T-cell (primary cell): ENCODE measurements at places on chromosomes 12 and 14.

- no peak for DNase-seq
Observed at GRCh38 chr12:57148469-57149244, 1.2 kb upstream of the LRP1-AS start.

- DNase-seq = no peak
Observed at GRCh38 chr12:48938805-48939204, 13.5 kb upstream of the FKBP11 start.

- DNase-seq = no peak
Observed at GRCh38 chr14:40053416-40053815, 621.2 kb upstream of the FBXO33 start.

DNA sequence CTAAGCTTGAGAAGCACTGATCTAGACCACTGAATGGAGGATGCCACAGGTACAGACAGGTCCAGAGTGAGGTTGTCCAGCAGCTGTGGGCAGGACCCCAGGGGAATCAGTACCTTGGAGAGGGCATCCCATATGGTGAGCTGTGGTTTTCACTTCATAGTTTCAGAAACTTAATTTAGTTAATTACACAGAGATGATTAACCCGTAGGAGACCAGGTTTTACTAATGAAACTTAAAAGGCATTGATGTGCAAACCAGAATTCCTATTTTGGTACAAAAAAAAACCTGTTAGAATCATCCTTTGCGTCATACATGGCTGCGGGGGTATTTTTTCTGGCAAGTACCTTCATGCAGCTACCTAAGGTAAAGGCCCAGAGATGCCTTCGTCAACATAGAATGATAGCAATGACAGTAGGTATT is 159.3 kb downstream of the DACT1 start:
- DNase-seq = no peak

DNA sequence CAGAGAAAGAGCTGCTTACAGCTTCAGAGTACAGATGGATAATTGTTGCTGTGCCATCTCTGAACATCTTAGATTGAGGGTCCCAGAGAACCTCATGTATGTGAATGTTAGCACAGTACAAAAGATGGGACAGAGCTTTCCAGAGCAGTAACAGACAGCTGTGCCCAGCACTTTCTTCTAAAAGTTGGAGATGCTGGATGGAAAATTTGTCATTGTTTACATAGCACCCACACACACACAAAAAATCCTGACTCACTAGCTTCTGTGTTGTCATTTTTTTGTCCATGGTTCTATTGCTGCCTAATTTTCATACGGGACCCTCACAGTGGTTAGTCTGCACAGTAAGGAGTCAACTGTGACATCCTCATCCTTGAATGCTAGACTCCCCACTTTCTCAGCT is 374.7 kb downstream of the DIO2 start:
- no peak for DNase-seq

DNA sequence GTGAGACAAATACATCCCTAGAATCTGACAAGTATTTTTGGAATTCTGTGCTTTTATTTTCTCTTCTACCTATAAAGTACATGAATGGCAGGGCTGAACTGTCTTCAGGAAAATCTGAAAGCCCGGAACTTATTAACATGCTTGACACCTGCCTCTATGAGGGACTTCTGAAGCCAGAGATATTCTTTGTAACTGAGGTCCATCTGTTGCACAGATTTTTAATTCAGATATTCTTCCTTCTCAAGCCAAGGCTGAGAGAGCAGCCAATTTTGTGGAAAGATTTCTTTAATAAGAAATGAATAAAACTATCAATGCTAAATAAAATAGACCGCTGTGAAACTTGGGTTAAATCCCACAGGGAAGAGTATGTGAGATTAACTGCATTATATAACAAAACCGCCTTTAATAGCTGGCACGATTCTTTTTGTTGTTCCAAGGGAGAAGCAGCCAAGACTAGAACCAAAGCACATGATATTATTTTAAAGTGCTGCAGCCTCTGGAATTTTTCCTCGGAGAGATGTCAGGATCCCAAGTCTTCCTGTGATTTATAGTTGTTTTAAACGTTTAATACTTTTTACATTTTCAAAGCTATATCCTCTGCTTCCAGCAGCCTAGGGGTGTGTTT is 148.9 kb downstream of the CRADD start:
- DNase-seq = no peak

DNA sequence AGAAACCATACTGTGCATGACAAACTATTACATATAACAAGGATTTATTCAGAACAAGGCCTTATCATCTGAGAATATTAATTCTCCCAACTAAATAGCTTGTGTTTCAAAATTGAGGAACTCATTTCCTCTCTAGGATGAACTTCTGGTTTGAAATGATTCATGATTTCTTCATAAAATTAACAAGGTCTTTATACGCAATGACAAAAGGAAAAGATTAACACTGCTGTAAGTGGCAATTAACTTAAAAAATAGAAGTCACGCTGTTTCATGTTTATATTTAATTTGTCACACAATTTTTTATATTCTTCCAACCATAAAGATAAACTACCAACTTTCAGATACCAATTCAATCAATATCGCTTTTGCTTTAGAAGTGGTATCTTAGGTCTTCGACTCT is 80.8 kb downstream of the GRIP1 start:
- DNase-seq = no peak

DNA sequence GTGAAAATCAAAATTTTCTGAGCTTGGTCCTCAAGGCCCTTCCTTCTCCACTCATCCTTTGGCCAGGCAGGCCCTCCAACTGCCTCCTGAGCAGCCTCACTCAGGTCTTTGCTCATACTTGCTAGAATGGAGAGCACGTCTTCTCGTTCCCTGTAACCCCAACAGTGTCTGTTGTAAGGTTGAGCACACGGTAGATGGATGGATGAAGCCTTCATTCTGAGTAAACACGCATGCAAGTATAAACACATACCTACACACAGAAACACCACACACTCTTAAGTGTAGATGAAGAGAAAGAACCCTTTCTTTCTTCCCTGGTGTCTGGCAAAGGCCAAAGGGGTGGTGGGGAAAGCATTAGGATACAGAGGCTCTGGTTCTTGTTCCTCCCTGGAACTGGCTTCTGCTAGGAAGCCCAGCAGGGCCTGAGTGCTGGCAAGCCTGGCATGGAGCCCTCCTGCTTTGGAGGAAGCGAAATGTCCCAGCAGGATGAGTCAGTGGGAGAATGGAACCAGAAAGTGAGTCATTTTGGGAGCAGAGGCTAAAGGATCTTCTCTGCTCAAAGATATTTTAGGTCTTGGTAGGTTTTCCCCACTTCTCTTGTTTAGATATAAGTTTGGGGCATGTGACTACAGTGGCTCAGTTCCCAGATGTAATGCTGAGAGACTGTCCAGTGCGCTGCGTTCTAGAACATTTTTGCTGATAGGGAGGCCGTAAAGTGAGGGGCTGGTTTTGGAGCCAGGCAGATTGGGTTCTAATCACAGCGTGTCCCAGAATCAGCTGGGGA is 127.4 kb downstream of the CACNA1C start:
- DNase-seq = no peak

DNA sequence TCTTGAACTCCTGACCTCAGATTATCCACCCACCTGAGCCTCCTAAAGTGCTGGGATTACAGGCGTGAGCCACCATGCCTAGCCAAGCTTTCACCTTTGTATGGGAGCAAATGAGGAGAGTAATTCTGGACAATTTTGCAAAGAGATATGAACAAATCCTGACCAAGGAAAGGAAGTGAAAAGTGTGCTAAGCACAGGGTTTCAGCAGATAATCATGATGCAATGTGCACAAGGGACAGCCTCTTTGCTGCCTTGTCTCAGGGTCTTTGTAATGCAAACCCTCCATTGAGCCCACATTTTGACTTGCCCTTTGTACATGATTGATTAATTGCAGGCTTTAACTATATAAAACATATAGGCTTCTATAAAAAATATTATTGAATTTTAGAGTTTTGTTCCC is 9.2 kb upstream of the PYGL start:
- DNase-seq = no peak
